Stomach (tissue), 19 donors: ENCODE measurements at places on chromosomes 3 and 15. TPM values are rescaled to one million over a fixed set of nuclear protein-coding genes. Genes with fewer than 3 reads are reported as not detected.

Gene TF
- under 0.01 TPM for total RNA-seq

Gene SAMMSON
- 4.9 TPM for total RNA-seq

Gene SEMA3B
- 53.6 TPM for total RNA-seq

Gene DNASE1L3
- total RNA-seq = 5.1 TPM

Gene LYZL4
- total RNA-seq = not detected

Gene NR2E3
- 1.3 TPM for total RNA-seq

Gene ZBTB20
- 149 TPM for total RNA-seq

Gene POLQ
- total RNA-seq = 0.58 TPM

Gene IL20RB
- total RNA-seq = 1.3 TPM

Gene GPR149
- not detected for total RNA-seq

Gene OXSM
- total RNA-seq = not detected

Gene PIERCE2
- not detected for total RNA-seq

Gene TRIM42
- not detected for total RNA-seq

Gene ERICH6
- total RNA-seq = not detected

Gene VPS39
- 76.7 TPM for total RNA-seq

Gene FBXO40
- under 0.01 TPM for total RNA-seq

Gene GOLGB1
- 75.6 TPM for total RNA-seq

Gene GCSAM
- not detected for total RNA-seq

Gene NR1I2
- total RNA-seq = not detected

Gene SEMA5B
- total RNA-seq = 1.9 TPM

Gene TRAT1
- not detected for total RNA-seq

Gene B3GALNT1
- total RNA-seq = not detected

Gene GPR160
- total RNA-seq = 52.4 TPM

Gene PATL2
- not detected for total RNA-seq

Gene ACKR4
- total RNA-seq = 16.7 TPM

Gene C3orf85
- 0.55 TPM for total RNA-seq

Gene NCKIPSD
- 46.7 TPM for total RNA-seq

Gene PEX5L
- total RNA-seq = not detected

Gene HTR3E
- not detected for total RNA-seq

Gene RTP3
- not detected for total RNA-seq

Gene MFAP1
- 1.2 TPM for total RNA-seq

Gene BCHE
- total RNA-seq = 1.3 TPM

Gene FEM1B
- total RNA-seq = 92.0 TPM

Gene ITGA11
- 4.3 TPM for total RNA-seq

Gene ANKUB1
- total RNA-seq = not detected

Gene POLR2M
- 243 TPM for total RNA-seq

Gene BOC
- 32.2 TPM for total RNA-seq

Gene SLC7A14
- not detected for total RNA-seq

Gene KNG1
- not detected for total RNA-seq

Gene TGM4
- total RNA-seq = not detected

Gene TBL1XR1
- total RNA-seq = 59.8 TPM

Gene ALPK3
- total RNA-seq = 2.3 TPM

Gene C3orf22
- not detected for total RNA-seq

Gene HRG
- total RNA-seq = not detected

Gene FANCD2OS
- total RNA-seq = not detected

Gene LDHAL6B
- total RNA-seq = not detected

Gene CP
- total RNA-seq = 7.5 TPM

Gene KBTBD13
- not detected for total RNA-seq

Gene NMNAT3
- total RNA-seq = 24.9 TPM

Gene FGF7
- 55.1 TPM for total RNA-seq

Gene GATA2
- total RNA-seq = 7.5 TPM

Gene THSD4
- total RNA-seq = 18.0 TPM

Gene CCR5
- not detected for total RNA-seq

Gene CCK
- total RNA-seq = 68.3 TPM

Gene GOLGA6B
- not detected for total RNA-seq

Gene FBXL22
- total RNA-seq = 7.7 TPM

Gene LAMB2
- total RNA-seq = 552 TPM

Gene FSTL1
- 150 TPM for total RNA-seq
